Cardiac septum (tissue), 1 donor: ENCODE measurements at places on chromosomes 5 and 9. TPM values are rescaled to one million over a fixed set of nuclear protein-coding genes. Genes with fewer than 3 reads are reported as not detected.

- DNase-seq = no peak
These were observed 5.8 kb upstream of the PPARGC1B start for GRCh38 chr5:149724130-149724840.

Gene RNF224
- not detected for total RNA-seq

- DNase-seq = no peak
These were observed 490.2 kb downstream of the EBF1 start for GRCh38 chr5:158609333-158610050.

DNA sequence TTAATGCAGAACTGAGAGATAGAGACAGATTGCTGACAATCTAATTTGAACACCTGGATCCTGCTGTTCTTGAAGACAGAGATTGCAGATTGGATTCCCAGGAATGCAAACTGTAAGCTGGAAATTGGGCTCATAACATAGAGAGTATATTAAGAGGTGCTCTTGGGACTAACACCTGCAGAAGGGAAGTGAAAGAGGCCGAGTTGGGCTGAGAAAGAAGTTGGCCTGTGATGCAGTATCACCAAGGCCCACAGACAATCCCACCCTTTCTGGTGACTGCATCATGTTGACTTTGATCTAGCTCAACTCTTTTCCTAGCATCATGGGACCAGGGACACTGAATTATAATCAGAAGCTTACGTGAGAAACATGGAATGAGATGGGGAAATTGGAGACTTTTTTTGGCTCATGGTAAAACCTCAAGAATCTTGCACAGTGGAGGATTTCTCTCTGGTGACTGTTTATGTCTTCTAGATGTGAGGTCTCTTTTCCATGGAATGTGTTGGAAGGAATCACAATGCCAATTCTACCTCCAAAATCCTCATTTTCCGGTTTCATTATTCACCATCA lies 36.5 kb upstream of the NUDT12 start:
- DNase-seq = no peak

GRCh38 chr9:127959841-127960409 lies 20.9 kb downstream of the EEIG1 start:
- no peak for DNase-seq

Gene SGCD
- total RNA-seq = 83.1 TPM

DNA sequence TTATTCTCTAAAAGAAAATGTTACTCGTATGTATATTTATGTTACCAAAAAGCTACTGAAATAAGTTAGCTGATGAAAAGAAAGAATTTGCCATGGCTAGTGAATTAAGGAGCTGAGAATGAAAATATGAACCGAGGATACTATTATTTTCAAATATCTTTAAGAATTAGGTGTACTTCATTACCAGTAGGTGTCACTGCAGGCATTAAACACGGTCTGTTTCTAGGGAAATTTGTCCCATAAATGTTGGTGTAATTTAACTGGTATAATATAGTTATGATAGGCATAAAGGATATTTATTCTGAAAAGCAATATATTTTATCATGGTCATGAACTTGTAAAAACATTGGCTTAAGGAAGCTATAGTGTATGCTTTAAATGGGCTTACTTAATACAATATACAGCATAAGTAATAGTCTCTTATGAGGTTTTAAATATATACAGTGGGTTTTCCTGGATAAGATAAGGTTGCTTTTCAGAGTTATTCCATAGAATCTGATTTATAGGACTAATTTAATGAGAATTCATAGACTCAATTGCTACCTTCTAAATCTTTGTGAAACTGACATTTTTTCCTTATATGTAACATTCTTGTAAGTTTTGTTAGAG lies 72.4 kb upstream of the MPDZ start:
- no peak for DNase-seq

- DNase-seq = no peak
These were observed 86.6 kb downstream of the LMX1B start for GRCh38 chr9:126700296-126700695.

DNA sequence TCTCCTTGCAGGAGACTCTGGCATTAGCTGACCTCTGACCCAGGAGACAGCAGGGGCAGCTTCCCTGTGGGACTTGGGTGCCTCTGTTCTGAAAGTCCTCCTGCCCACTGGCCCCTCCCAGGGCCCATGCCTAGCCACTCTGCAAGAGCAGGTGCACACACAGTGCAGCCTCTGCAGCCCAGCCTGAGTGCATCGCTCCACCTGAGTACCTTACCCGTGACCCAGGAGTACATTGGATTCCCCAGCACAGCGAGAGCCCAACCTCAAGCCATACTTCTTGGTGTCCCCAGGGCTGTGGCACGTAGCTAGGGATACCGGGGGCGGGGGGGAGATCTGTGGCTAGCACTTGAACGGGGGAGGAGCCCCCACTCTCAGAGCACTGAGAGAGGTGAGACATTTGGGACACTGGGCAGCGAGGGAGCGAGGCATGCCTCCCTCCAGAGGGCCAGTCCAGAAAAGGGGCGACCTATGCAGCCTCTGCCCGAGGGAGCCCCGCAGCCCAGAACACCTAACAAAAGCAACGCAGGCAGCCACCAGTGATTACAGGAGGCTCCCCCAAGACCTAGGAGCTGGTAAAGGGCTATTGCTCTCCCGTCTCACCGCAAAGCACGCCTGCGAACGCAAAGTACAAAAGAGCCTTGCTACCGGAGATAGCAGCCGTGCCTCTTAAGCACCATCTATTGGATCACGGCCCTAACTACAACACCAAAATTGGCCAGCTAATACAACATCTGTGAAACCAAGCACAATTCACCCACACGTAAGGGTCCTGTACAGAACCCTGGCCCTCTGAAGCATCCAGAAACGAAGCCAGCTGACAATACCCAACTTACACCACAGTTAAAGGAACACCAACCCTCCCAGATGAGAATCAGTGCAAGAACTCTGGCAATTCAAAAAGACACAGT lies 826 bp upstream of the PRDM9 start:
- DNase-seq = no peak

- DNase-seq = no peak
These were observed 68.9 kb upstream of the EQTN start for GRCh38 chr9:27365707-27366376.

Gene PCDHGA10
- total RNA-seq = 11.0 TPM

GRCh38 chr5:142886956-142887355 lies 116.8 kb downstream of the ARHGAP26 start:
- DNase-seq = no peak

GRCh38 chr9:96137671-96138429 lies 164.1 kb downstream of the HSD17B3 start:
- no peak for DNase-seq

Gene HAVCR2
- 1.7 TPM for total RNA-seq

DNA sequence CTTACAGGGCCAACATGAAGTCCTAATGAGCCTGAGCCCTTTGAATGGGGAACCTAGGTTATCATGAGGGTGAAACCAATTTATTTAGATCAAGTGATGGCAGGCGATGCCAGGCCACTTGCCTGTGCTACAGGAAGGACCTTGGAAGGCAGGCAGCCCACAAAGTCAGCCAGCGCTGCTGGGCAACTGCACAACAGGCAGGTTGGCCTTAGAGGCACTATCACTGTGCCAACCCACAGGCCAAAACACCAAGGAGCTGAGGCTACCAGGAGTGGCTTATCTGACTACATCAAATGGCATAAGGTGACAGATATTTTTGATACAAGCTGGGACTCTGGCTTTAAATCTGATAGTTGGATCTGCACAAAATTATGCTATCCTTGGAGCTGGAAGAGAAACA lies 319.1 kb downstream of the NTRK2 start:
- DNase-seq = no peak

- no peak for DNase-seq
These were observed 142.9 kb upstream of the OR13F1 start for GRCh38 chr9:104361207-104361606.

Gene RASGEF1C
- 0.40 TPM for total RNA-seq

Gene ACTBL2
- not detected for total RNA-seq

DNA sequence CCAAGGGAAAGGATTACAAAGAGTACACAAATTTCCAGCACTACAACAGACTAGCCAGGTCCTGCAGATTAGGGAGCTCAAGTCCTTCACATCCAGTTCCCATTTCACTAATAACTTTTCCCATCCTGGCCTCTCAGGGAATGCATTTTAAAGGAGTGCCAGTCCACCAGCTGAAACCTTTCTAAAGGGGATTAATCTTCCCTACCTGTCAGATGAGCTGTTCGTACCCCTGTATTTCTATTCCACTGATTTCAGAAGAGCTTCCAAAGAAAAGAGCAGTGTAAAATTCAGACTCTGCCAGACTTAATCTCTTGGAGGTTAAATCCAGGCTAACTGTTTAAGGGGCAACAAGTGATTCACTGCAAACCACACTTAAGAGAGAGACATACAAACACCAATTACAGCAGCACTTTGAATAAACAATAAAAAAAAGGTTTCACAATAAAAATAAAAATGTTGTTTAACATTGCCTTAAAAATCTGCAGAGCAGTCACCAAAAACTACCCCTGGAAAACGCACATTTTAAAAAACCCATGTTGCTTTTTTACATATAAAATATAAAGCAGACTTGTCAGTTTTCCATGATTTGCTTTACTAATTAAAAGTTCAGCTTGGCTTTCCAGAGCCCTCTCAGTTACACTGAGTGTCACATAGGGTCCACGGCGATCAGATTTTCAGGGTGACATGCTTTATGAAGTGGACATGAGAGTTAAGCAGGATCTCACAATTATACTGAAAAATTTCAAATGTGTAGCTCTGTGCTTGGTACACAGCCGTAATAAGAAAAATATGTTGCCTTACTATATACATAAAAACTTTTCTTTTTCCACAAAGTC lies 3.2 kb downstream of the ROR2 start:
- DNase-seq = no peak

DNA sequence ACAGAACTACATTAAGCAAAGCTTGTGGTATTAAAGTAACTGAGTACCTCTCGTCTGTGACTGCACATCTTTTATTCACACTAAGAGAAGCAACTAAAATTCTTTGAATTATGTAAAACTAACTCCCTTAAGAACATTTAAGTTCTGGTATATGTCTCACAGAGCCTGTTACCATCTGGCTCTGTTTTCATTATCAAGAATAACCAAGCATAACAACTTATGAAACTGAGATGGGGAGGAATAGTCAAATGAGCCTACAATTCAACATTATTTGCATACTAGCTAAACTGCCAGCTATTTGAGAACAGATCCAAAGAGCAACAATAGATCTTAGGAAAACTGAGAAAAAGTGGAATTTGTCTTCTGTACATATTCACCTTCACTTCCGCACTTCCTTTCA lies 25.3 kb upstream of the ISOC1 start:
- no peak for DNase-seq

Gene ASPN
- 30.3 TPM for total RNA-seq
